ENCODE measurements at places on chromosomes 12 and 14.

DNA sequence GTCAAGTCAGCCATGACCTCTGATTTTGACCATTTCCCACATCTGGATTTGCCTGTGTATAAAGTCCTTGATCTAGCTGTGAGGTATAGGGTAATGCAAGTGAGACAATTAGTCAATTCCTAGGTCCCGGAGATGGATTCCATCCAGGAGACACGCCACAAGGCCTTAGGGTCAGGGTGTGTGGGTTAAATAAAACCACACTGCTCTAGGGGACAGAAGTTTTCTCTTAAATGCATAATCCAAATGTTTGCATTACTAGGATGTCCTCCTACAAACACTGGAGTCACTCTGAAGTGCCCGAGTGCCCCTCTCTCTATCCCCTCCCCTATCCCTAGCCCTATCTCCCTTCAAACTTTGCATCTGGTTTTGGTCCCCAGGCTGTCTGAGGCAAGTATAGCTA lies 26.8 kb downstream of the LRIG3 start:
- DNase-seq: no peak

GRCh38 chr14:63565448-63565847 lies 22.3 kb upstream of the PPP2R5E start:
- no peak for DNase-seq

- no peak for DNase-seq
Measured at GRCh38 chr14:58978343-58978742, 210.1 kb upstream of the DAAM1 start.

- DNase-seq: peak; percentile 96
Measured at GRCh38 chr14:89955745-89956660, at the start of gene TDP1. TDP1 (plus strand) TSS chr14:89955927; CDS start chr14:89963115, 7,188 bp downstream.

- DNase-seq: no peak
Measured at GRCh38 chr14:104788161-104788818, 7.3 kb downstream of the AKT1 start.

- no peak for DNase-seq
Measured at GRCh38 chr14:94548999-94549985, 11.9 kb upstream of the SERPINA4 start.

DNA sequence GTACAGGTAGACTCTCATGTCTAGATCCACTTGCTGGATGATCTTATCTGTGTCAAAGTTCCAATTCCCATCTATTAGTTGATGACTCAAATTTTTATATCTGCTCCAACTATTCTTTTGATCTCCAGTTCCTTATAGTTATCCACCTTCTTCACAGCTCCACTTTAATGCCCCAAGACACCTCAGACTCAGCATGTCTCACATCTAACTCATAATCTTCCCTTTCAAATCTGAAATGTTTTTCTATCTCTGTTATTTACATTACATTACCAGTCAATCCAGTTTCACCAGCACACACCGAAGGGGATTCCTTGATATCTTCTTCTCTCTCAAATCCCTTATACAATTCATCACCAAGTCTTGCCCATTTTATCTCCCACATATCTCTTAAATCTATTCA lies 3.7 kb upstream of the METAP2 start:
- DNase-seq: no peak

DNA sequence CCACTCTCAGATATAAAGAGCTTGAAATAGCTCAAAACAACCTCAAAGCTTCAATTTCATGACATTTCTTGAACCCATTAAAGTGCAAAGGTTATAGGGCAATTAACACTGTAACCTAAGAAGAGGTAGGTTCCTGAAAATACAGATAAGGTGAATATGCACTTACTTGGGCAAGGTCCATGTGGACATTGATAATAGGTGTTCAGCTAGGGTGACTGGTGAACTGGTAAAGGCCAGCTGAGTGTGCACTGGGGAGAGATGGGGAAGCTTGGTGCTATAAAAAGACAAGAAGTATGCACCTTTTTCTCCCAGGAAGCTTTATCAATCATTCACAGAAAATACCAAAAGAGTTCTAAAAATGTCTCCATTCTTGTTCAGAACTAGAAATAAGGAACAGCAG lies 418.6 kb downstream of the SLC16A7 start:
- no peak for DNase-seq
